ENCODE measurements at places on chromosomes 1 and 21. TPM values are rescaled to one million over a fixed set of nuclear protein-coding genes. Genes with fewer than 3 reads are reported as not detected.

VPS72 gene
- total RNA-seq, result 180 TPM

TSPAN2 gene
- total RNA-seq, result 5.1 TPM

NIPAL3 gene
- total RNA-seq, result 21.9 TPM

- DNase-seq, result no peak
Measured at GRCh38 chr1:223824712-223825111, 21.0 kb downstream of the TP53BP2 start.

- peak; percentile 64 for DNase-seq
Measured at GRCh38 chr1:12244078-12244477, 14.2 kb downstream of the VPS13D start.

DNA sequence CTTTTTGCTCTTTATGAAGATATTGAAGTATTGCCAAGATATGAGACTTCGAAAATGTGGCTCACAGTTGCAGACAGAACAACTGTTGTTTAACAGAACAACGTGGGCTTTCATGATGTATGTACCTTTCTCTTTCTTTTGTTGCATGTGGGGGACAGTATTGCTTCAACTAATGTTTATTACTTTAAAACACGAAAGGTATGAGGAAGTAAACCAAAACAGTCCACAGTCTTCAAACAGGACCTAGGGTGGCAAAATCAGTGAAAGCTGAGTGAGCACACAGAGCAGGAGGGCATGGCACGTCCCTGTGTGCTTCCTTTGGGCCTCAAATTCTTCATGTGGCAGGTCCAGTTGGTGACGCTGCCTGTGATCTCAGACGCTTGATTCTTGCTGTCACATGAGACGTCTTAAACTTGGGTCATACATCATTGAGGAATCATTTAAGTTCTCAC lies 7.8 kb upstream of the CHAF1B start:
- DNase-seq, result no peak

DNA sequence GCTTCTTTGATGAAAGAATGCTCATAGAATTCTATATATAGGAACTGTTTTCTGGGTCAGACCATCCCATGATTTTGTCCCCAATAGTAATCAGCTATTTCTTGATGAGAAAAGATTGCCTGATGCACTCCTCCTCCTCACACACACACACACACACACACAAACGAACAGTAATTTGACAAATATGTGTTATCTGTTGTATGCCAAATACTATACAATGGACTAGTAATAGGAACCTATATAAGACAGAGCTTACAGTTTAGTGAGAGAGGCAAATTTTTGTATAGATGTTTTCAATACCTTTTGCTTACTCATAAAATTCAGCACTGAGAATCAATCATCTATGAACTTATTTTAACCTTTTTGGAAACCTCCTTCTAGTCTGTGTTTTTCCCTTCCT lies 76.8 kb downstream of the PLA2G4A start:
- DNase-seq, result no peak

DNA sequence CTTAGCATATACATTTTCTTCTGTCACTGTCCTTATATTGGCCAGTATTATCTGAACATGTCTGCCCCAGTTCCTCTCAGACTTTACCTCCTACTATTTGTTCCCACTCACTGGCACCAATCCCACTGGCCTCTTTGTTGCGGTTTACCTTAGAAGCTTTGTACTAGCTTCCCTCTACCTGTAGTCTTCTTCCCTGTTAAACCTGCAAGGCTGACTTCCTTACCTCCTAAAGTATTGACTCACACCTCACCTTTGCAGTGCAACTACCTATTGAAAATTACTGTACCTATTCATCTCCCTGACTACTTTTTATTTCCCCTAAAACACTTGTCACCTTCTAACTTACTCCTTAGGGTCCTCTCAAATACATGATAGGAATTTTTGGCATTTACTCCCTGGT lies 111.1 kb downstream of the CLEC20A start:
- no peak for DNase-seq

DNA sequence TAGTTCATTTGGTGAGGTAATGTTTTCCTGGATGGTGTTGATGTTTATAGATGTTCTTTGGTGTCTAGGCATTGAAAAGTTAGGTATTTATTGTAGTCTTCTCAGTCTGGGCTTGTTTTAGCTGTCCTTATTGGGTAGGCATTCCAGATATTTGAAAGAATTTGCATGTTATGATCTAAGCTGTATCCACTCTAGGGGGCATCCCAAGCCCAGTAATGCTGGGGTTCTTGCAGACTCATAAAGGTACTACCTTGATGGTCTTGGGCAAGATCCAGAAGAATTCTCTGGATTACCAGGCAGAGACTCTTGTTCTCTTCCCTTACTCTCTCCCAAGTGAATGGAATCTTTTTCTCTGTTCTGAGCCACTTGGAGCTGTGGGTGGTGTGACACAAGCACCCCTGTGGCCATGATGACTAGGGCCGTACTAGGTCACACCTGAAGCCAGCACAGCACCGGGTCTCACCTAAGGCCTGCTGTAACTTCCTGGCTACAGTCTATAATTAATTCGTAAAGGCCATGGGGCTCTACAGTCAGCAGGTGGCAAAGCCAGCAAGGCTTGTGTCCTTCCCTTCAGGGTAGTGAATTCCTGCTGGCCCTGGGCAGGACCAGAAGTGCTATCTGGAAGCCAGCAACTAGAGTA lies 74.8 kb upstream of the PDE4B start:
- no peak for DNase-seq

Data from H7 (cell line).